Esophagus squamous epithelium (tissue), 5 donors: ENCODE measurements at places on chromosomes 7 and 10.

DNA sequence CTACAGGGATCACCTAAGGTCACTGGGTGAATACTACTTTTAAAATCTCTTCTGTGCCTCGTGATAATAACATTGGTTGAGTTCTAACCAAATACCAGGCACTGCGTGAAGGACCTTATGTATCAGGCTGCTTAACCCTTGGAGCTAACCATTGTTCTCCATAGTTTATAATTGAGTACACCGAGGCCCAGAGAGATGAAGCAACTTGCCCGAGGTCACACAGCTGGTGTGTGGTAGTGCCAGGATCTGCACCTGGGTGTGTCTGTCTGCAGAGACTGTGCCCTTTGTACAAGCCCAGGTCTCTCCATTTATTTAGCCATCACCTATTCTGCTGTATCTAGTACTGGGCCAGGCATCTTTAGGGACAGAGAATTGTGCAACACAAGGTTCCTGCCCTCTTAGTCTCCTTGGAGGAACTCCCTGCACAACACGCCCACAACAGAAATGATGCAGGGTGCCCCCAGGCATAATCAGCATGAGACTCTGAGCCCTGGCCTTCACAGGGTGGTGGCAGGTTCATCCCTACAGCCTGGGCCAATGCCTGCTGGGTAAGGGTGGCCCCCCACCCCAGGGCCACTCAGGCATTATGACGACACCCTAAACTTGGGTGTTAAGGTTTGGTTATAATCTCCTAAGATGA is 31.5 kb downstream of the UNC5B start:
- no peak for DNase-seq

DNA sequence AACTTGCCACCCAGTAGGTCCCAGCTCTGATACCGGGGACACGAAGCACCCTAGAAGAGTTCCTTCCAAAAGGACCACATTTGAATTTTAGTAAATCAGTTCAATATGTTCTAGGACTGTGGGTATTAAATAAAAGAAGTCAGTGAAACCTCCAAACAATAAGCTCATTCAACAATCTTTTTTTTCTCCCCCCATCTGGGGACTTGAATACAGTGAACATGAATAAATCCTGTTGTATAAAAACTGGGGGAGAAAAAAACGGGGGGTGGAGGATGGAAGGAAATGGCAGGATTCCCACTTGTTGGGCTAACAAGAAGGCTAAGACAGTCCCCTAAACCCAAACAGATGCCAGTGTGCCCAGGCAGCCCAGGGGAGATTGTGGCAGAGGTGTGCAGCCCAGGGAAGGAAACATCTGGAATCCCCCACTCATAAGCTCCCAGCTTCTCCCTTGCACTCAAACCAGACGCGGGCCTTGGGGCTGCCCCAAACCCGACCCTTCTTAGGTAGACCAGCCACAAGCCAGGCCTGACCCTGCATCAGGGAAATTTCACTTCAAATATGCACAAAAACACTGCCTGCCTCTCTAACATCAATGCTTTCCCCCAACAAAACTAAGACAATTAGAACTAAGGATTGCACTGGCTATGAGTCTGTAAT is 8.8 kb downstream of the AFAP1L2 start:
- no peak for DNase-seq

GRCh38 chr7:149140831-149141230 is 6.4 kb upstream of the ZNF398 start:
- DNase-seq: no peak

- DNase-seq: no peak
These were observed 326.9 kb upstream of the NPSR1 start for GRCh38 chr7:34331102-34331501.

DNA sequence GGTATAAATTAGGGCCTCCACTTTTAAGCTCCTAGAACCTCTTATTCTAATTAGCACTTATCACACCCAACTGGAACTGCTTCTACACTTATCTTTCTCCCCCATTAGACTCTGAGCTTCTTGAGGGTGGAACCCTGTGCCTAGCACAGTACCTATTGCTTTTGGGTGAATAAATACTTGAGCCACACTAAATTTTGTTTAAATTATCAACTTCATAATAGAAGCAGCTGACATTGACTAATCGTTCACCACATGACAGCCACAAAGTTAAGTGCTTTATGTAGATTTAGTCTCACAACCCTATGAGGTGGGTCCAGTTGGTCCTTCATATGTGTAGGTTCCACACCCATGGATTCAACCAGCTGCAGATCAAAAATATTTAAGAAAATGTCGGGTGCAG is 36.0 kb upstream of the DNAJB12 start:
- DNase-seq: no peak
